ENCODE measurements at places on chromosomes 11 and 22.

GRCh38 chr22:24053481-24054226 is 42.5 kb downstream of the CABIN1 start:
- DNase-seq: peak; percentile 69
- no peaks in the 10 kb centered on the region for H3K27me3 ChIP-seq
- H3K36me3 ChIP-seq: peaks cover 7% of the 10 kb centered on the region
- H3K4me3 ChIP-seq: no peak overlapping the region
- H3K27ac ChIP-seq: peak overlapping the region; percentile 41
- peaks cover 10% of the 10 kb centered on the region for H3K4me1 ChIP-seq

DNA sequence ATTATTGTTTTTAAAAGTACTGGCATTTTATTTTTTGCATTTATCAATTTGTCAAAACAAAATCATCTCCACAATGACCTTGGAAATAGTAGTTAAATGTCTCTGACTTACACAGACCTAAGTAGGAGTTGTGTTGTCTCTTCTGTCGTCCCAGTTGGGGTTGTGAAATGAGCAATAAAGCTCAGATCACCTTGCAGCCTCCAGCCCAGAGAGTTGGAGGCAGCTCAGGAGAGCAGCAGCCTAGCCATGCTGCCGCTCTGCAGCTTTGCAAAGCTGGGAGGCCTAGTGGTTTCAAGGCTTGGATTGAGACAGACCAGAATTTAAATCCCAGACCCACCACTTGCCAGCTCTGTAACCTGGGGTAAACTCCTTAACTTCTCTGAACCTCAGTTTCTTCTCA is 65.2 kb upstream of the CRYBB3 start:
- no peak for DNase-seq
- no peaks in the 10 kb centered on the region for H3K36me3 ChIP-seq

- no peaks in the 10 kb centered on the region for H3K27me3 ChIP-seq
- no peak for DNase-seq
- no peak overlapping the region for H3K27ac ChIP-seq
- no peaks in the 10 kb centered on the region for H3K36me3 ChIP-seq
These were observed 41.1 kb downstream of the SEZ6L start for GRCh38 chr22:26210334-26210733.

GRCh38 chr11:72838691-72839305 is 24.6 kb downstream of the ATG16L2 start:
- no peaks in the 10 kb centered on the region for H3K4me1 ChIP-seq
- H3K27me3 ChIP-seq: no peaks in the 10 kb centered on the region
- H3K36me3 ChIP-seq: peaks cover 30% of the 10 kb centered on the region
- no peak overlapping the region for H3K27ac ChIP-seq

DNA sequence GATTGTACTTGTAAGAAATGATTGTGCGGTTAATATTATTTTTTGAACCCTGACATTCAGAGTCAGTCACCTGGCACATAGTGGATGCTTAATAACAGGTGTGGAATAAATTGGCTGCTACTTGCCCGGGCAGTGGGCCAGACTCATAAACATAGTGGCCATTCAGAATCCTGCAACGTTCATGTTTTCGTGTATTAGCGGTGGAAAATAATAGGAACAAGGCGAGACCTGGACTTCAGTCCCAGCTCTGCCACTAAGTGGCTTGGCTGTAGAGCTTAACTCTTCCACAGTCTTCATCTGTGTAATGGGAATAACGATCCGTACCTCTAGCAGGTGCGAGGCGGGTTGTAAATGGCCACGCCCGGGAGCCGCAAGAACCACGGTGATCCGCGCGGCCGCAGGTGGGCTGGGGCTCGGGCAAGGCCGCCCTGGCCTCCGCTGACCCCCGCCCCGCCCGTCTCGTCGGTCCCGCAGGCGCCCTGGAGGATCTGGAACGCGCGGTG is 761 bp upstream of the TMEM25 start:
- H3K36me3 ChIP-seq: no peaks in the 10 kb centered on the region
- peak overlapping the region; percentile 73 for H3K4me3 ChIP-seq
- peaks cover 21% of the 10 kb centered on the region for H3K4me1 ChIP-seq
- no peaks in the 10 kb centered on the region for H3K27me3 ChIP-seq

- peaks cover 91% of the 10 kb centered on the region for H3K4me1 ChIP-seq
- peak overlapping the region; percentile 100 for H3K27ac ChIP-seq
- DNase-seq: peak; percentile 87
- H3K4me3 ChIP-seq: peak overlapping the region; percentile 39
These were observed 4.3 kb downstream of the TNFRSF13C start for GRCh38 chr22:41922328-41922727.

DNA sequence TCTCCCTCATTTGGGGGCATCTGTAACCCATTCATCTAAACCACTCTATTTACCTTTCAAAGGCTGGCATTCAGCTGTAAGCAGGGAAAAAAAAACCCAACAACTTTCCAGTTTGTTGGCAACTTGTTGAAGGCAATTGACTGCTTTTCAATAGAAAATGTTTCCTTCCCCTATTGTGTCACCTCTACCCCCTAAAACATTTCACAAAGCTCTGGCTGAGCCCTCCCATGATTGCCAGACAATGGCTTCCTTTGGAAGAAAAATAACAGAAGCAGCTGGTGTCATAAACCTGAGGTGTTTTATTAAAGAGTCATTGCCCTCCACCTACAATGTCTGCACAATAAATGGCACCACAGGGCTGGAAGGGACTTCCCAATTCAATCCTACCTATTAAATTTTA is 22.1 kb upstream of the PSMA1 start:
- no peak for DNase-seq
- H3K36me3 ChIP-seq: no peaks in the 10 kb centered on the region
- H3K27me3 ChIP-seq: no peaks in the 10 kb centered on the region
- no peaks in the 10 kb centered on the region for H3K4me1 ChIP-seq

DNA sequence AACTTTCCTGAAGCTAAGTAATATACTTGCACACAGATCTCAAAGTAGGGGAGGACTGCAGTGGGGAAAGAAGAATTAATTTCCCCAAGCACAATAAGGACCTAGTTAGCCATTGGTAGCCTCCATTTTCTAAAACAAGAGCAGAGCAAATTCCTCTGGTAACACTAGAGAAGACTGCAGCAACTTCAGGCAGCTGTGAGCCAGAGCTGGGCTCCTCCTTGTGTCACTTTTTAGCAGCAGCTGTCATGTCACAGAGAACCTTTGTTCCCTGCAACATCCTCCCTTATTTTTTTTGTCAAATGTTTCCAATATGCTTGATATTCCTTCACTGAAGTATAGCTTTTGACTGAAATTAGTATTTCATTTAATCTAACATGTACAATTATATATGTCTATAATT is 54.4 kb downstream of the RRAS2 start:
- no peak overlapping the region for H3K27ac ChIP-seq
- H3K4me1 ChIP-seq: no peaks in the 10 kb centered on the region
- no peaks in the 10 kb centered on the region for H3K27me3 ChIP-seq
- DNase-seq: no peak

DNA sequence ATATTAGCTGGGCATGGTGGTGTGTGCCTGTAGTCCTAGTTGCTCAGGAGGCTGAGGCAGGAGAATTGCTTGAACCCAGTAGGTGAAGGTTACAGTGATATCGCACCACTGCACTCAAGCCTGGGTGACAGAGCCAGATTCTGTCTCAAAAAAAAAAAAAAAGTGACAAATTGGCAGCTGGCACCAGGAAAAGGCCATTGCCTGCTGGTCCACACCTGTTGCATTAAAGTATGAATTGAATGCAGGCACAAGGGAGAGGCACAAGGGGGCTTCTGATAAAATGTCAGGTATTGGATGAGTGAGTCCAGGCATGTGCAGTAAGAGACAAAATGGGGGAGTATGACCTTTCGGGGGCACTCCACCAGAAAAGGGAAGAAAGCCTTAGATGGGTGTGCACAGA is 28.2 kb downstream of the ZNF70 start:
- no peaks in the 10 kb centered on the region for H3K36me3 ChIP-seq
- no peak overlapping the region for H3K27ac ChIP-seq
- H3K27me3 ChIP-seq: no peaks in the 10 kb centered on the region
- H3K4me1 ChIP-seq: no peaks in the 10 kb centered on the region

GRCh38 chr11:65973439-65974110 is 12.0 kb downstream of the SART1 start:
- H3K27ac ChIP-seq: no peak overlapping the region
- H3K36me3 ChIP-seq: peaks cover 3% of the 10 kb centered on the region
- DNase-seq: no peak
- H3K4me1 ChIP-seq: no peaks in the 10 kb centered on the region

GRCh38 chr11:111001081-111001430 is 244.5 kb upstream of the POU2AF2 start:
- H3K36me3 ChIP-seq: no peaks in the 10 kb centered on the region
- H3K4me1 ChIP-seq: peaks cover 10% of the 10 kb centered on the region
- no peak overlapping the region for H3K4me3 ChIP-seq
- no peaks in the 10 kb centered on the region for H3K27me3 ChIP-seq
- DNase-seq: no peak

GRCh38 chr11:119149018-119149785 is at the start of gene ABCG4:
ABCG4 (plus strand) TSS chr11:119149052; CDS start chr11:119149966, 914 bp downstream.
- H3K27me3 ChIP-seq: no peaks in the 10 kb centered on the region
- DNase-seq: no peak
- peaks cover 9% of the 10 kb centered on the region for H3K4me1 ChIP-seq

DNA sequence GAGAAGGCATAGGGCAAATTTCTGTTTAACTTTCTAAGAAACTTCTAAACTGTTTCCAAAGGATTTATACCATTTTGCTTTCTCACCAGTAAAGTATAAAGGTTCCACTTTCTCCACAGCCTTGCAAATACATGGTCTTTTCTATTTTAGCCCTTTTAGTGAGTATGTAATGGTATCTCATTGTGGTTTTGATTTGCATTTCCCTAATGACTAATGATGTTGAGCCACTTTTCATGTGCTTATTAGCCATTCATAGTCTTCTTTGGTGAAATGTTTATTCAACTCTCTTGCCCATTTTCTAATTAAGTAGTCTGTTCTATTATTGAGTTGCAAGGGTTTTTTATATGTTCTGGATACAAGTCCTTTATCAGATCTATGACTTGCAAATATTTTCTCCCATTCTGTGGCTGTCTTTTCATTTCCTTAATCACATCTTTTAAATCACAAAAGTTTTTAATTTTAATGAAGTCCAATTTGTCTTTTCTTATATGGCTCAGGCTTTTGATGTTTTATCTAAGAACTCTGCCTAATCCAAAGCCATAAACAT is 83.8 kb upstream of the KCNQ1OT1 start:
- peaks cover 18% of the 10 kb centered on the region for H3K4me1 ChIP-seq
- H3K27me3 ChIP-seq: no peaks in the 10 kb centered on the region
- no peak overlapping the region for H3K4me3 ChIP-seq
- DNase-seq: peak; percentile 67

DNA sequence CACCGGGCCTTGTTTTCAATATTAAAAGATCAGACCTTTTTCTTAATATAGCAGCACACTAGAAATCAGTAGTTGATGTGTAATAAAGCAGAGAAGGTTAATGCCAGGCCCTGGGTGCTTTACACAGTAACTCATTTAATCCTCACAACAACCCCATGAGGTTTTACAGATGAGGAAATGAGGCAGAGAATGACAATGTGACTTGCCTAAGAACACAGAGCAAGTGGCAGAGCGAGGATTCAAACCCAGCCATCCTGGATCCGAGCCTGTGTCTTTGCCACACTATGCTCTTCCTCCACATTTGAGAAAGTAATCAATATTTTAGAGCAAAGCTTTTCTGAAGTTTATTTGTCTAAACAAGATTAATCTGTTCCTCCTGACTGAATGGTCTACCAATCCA is 7.2 kb downstream of the JAML start:
- H3K4me3 ChIP-seq: peak overlapping the region; percentile 5
- H3K27ac ChIP-seq: peak overlapping the region; percentile 99
- DNase-seq: peak; percentile 60
- H3K36me3 ChIP-seq: no peaks in the 10 kb centered on the region
- peaks cover 84% of the 10 kb centered on the region for H3K4me1 ChIP-seq
- H3K27me3 ChIP-seq: no peaks in the 10 kb centered on the region

- no peak for DNase-seq
- H3K27ac ChIP-seq: no peak overlapping the region
- H3K4me3 ChIP-seq: no peak overlapping the region
- no peaks in the 10 kb centered on the region for H3K4me1 ChIP-seq
- no peaks in the 10 kb centered on the region for H3K36me3 ChIP-seq
These were observed 138.9 kb downstream of the LUZP2 start for GRCh38 chr11:24635588-24636290.

DNA sequence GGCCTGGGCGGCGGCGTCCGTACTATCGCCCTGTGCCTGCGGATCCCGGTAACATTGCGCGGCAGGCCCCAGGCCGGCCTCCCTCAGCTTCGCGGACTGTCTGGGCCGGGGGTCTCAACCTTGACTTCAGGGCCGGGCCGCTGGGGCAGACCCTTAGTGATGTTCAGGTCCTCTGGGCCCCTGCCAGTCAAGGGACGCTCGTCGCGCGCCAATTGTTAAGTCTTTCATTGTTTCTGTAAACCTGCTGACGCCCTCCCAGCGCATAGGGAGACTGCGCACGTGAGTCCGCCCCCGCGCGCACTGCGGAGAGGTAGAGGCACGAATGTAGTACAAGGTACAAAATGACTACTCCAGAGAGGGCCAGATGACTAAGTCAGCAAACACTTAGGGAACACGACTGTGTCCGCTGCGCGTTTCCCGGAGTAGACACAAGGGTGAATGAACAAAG is 451 bp upstream of the HDHD5 start:
- H3K36me3 ChIP-seq: peaks cover 4% of the 10 kb centered on the region
- H3K27ac ChIP-seq: no peak overlapping the region
- DNase-seq: no peak
- no peaks in the 10 kb centered on the region for H3K27me3 ChIP-seq
- peak overlapping the region; percentile 90 for H3K4me3 ChIP-seq

DNA sequence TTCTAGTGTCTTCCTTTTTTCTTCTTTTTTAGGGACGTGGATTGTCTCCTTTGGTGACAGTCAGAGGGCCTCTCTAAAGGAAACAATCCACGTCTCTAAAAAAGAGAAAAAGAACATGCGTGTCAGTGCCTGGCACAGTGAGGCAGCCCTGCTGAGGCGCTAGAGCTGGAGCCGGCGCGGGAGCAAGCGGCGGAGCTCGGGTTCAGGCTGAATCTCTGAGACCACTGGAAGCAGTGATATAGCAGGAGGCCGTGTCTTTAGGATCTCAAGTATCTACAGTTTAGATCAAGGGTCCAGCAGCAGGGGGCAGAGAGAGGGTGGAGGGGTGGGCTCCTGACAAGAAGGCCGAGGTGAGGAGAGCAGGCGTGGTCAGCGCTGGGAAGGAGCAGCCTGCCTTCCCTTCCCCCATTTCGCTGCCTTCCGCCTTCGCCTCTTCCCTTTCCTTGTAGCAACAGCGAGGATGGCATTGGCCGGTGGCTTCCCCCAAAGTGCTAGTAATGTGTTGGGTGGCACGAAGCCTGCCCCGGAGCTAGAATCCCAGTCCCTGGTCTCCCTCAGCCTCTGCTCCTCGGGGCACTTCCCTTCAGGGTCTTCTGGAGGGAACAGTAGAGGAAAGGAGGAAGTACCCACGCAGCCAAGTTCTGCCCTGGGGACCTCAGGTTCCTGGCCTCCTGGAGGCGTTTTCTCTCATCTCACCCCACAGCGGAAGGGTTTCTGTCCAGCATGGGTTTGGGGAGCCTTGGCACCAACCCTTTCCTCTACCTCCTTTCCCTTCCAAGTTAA is 28.2 kb upstream of the RAB1B start:
- H3K27me3 ChIP-seq: no peaks in the 10 kb centered on the region
- H3K27ac ChIP-seq: peak overlapping the region; percentile 86
- H3K36me3 ChIP-seq: peaks cover 10% of the 10 kb centered on the region

- no peaks in the 10 kb centered on the region for H3K4me1 ChIP-seq
- peak; percentile 74 for DNase-seq
- H3K27ac ChIP-seq: no peak overlapping the region
- no peaks in the 10 kb centered on the region for H3K27me3 ChIP-seq
- no peaks in the 10 kb centered on the region for H3K36me3 ChIP-seq
These were observed 10.8 kb downstream of the PRR5L start for GRCh38 chr11:36306888-36307287.

All from Karpas-422 (cell line).